Stimulated activated CD8-positive, alpha-beta memory T cell treated with anti-CD3 and anti-CD28 coated beads, Interleukin-4, amount 100 ng/mL, for 4 hours (primary cell): ENCODE measurements at places on chromosomes 3 and 15.

GRCh38 chr3:13470894-13471574 is 9.1 kb upstream of the HDAC11 start:
- no peak for DNase-seq

- peak; percentile 32 for DNase-seq
Measured at GRCh38 chr15:75201616-75202250, at the start of gene C15orf39. TSS of gene C15orf39 (plus strand) at chr15:75201882. CDS start at chr15:75206049, 4,167 bp downstream.

DNA sequence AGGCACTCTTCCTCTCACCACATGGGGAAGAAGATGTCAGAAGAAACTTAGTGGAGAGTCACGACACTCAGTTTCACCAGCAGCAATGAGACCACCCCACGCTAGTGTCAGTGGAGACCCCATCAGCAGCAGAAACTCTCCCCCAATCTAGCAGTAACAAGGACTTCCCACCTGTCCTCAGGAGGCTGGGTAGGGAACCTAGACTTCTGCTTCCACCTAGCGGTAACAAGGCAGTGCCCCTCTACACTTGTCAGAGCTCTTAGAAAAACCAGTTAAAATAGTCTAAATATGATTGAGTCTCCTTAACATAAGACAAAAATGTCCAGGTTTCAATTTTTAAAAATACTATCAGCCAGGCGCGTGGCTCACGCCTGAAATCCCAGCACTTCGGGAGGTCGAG is 57.3 kb downstream of the TRAT1 start:
- no peak for DNase-seq

DNA sequence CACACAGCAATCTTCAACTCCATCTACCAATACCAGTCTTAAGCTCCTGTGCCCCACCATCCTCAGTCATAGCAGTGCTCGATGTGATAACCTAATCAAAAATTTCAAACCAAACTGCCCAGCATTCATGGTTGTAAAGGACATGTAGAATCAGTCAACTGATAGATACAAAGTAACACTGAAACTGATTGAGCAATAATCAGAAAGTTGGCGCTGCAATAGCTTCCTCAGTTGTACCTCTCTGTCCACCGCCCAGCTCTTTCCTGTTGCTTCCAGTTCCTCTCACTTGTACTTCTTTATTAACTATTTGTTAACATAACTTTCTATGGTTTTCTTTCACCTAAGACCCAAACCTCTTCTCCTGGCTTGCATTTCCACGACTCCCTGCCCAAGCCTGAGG is 745.7 kb downstream of the PDCD6IP start:
- DNase-seq, result no peak

DNA sequence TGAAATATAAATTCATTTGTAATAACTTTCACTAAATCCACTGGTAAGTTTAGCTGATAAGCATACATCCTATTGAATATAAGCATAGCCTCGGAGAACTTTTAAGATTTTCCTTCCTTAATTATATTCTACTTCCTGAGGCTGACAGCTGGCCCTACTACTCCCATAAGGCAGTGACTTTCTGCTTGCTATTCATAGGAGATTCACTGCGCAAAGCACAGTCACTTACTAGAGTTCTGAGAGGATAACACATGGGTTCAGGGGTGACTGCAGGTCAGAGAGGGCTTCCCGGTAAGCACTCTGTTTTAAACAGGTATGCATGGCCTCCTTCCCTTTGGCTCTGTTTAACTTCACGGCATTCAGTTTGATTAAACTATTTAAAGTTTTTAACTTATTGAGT is 75.8 kb downstream of the FAIM start:
- no peak for DNase-seq

DNA sequence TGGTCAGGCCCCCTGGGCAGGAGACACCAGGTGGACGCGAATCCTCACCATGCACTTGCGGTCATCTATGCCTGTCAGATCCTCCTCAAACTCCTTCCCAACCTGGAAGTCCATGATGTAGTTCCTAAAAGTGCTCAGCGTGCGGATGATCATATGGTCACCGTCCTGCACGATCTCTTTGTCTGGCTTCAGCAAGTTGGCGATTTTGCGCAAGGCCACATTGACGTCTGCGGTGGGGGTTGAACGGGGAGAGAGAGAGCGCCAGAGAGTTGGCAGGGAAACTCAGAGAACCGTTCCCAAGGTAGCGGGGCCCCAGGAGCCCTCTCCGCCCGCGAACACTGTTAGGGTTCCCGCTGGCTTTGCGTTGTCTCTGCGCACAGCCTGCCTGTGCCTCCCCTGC is 809 bp downstream of the RBP1 start:
- DNase-seq, result no peak

DNA sequence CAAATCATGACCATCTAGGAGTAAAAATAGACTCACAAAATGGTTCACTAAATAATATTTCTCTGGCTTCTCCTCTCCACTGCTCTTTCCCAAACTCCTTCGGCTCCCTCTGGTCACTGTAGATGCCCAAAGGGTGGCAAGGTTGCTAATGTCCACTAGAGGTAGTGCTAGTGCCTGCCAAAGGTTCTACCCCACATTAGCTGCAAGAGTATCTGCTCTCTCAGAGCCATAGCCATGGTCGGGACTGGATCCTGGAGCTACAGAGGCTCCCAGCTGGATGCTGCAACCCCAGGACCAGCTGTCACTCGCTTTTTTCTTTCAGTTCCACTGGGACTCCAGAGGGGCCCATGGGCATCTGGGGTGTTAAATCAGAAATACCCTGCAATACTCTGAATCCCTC is 8.5 kb downstream of the HTR3D start:
- DNase-seq, result no peak

DNA sequence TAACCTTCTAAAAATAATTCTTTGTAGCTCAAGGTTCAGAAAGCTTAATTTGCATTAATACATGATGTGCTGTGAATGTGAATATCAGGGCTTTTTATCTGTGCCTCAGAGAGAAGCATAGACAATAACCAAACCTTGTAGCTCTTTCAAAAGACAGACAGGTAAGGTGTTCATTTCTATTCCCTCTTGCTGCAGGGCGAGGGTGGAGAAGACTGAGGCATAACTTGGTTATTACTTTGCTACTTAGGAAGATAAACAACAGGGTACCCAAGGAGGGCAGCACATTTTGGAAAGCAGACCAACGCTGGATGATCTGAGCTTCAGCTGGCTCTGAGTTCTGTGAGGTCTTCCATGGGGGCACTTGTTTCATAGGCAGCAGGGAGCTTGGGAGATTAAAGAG is 408.6 kb upstream of the RARB start:
- DNase-seq, result no peak
